ENCODE measurements at places on chromosomes 6 and 20. TPM values are rescaled to one million over a fixed set of nuclear protein-coding genes. Genes with fewer than 3 reads are reported as not detected.

Gene MOXD1
- 0.61 TPM for total RNA-seq

Gene LYRM2
- 17.9 TPM for total RNA-seq

Gene LGSN
- not detected for total RNA-seq

Gene SMIM13
- total RNA-seq = 16.3 TPM

Gene LY6G5C
- total RNA-seq = under 0.01 TPM

Gene BFSP1
- 2.9 TPM for total RNA-seq

Gene HECA
- total RNA-seq = 26.4 TPM

Data from epithelial cell of umbilical artery (primary cell).